NCI-H446 (cell line): ENCODE measurements at places on chromosomes 11 and 22.

- no peak for DNase-seq
These were observed 64.8 kb downstream of the STIM1 start for GRCh38 chr11:3920148-3920852.

DNA sequence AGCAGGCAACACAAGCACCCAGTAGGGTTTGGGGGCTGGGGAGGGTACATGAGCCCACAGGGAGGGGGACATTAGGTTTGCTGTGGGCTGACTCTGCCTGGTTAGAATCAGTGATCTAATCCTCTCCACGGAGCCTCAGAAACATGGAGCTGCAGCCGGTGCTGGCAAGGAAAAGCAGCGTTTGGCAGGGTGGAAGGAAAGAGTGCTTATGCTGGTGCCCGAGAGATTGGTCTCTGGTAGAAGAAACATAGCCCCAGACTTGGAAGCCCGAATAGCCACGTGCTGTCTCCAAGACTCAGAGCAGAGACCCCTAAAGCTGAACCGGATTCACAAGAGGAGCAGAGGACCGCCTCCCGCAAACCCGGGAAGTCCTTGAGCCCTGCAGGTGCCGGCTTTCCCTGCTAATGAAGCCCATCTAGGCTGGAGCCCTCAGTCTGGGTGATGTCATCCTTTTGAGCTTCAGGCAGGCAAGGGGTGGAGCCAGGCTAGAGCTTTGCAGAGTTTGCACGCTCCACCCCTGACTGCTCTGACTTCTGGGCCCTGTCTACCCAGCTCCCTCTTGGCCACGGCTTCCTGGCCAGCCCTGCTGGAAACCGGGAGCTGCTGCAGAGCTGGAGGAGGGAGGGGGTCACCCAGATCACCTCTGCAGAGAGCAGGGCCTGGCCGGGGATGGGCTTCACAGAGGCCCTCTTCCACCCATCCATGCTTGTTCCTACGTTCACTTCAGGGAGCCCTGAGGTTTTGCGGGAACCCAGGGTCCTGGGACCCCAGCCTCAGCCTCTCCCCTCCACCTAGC lies 35.0 kb upstream of the JAM3 start:
- peak; percentile 96 for DNase-seq

DNA sequence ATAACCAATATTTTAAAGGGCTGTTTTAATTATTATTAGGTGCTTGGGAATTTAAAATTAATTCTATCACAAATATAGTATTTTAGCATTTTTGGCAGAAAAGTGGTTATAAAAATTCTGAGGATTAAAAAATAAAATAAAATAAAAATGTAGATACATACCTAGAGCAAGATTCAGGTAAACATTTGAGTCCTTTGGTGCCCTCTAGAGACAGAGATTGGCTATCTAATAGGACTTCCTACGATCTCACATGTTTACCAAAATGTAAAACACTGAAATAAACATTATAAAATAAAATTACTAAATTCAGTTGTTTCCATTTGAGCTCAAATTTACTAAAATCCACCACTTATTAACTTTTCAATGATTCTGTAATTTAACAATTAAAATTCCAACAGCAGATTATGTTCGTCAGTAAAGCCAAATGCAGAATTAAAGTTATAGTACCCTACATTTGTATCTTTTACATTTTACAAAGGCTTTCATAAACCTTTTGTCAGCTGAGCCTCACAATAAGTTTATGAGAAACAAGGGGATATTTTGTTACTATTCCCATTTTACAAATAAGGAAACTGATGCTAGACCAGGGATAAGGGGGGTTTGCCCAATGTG lies 27.7 kb downstream of the SLC36A4 start:
- DNase-seq = peak; percentile 61

DNA sequence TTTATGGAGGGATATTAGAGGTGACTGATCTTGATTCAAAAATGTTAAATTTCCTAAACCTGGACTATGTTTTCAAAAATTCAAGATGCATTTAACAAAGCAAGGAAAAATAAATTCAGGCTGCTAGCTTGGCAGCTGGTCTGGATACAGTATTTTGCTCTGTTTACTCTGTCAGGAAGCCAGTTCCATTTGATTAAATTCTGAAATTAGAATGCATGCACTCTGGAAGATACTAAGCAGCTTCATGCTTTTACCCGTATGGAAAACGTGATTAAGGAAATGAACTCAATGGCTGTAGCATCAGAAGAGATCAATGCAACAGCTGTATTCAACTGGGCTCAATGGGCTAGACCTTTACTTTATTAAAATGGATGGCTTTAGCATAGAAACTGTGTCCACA lies 14.2 kb downstream of the C11orf71 start:
- no peak for DNase-seq

DNA sequence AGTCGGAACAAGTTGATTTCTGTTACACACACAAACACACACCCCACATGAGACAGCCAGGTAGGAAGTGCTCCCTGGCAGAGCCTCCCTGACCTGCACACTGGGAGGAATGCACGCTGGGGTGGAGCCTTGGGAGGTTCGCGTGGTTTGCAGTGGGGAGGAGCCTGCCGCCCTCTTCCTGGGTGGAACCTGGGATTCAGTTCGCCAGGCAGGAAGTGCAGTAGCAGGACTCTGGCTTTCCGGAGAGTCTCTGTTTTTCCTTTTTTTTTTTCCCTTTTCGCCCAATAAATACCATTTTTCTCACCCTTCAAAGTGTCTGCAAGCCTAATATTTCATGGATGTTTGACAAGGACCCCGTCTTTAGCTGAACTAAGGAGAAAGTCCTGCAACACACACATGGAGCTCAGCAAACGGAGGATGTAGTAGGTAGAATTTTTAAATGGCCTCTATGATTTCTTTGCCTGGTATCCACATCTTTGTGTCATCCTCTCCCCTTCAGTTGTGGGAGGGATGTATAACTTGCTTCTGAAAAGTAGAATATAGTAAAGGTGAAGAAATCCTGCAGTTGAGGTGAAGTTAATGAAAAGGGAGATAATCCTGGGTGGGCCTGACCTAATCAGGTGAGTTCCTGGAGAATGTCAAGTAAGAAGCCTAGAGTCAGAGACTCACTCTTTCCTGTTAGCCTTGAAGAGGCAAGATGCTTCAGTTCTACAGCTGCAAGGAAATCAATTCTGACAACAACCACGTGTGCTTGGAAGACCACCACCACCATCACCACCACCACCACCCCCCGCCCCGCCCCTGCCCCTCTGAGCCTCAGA lies 72.9 kb downstream of the PIWIL4 start:
- DNase-seq = no peak
